ENCODE measurements at places on chromosomes 6 and 20.

DNA sequence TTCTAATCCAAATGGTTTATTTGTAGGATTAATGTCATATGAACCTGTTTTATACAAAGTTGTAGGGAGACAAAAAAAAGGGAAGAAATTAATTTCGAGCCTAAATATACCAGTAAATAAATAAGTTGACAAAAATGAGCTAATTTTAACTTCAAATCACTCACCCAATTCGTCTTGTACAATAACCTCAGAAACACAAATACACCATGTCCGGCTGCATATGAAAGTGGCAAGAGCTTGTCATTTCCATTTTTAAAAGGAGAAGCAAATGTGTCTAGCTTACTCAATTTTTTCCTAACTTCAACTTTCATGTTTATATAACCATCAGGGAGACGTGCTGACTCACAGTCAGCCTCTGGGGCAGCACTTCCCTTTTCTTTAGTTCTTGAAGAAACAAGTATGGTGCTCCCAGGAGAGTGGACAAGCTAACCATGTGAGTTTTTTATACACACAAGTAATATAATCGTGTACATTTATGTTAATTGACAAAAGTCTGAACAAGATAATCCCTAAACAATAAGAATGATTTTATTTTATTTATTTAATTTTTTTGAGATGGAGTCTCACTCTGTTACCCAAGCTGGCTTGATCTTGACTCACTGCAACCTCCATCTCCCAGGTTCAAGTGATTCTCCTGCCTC is 55.5 kb upstream of the SGK1 start:
- DNase-seq, result peak; percentile 98

GRCh38 chr6:131262060-131262459 is 126.8 kb downstream of the AKAP7 start:
- no peak for DNase-seq

GRCh38 chr6:3211681-3212080 is 15.8 kb downstream of the TUBB2B start:
- no peak for DNase-seq

- DNase-seq, result no peak
These were observed 51.7 kb downstream of the COL11A2 start for GRCh38 chr6:33140556-33140955.

DNA sequence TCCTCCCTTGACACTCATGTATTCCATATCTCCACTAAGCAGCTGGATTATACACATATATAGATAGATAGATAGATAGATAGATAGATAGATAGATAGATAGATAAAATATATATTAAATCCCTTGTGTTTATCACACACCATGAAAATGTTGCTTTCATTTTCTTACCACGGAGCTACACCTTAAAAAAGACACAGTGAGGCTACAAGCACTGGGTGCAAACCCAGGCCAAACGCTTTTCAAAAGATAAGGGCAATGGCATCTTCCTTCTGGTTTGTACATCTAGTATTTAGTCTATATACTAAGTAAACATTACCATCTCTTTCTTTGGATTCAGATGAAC is 377.1 kb downstream of the ESR1 start:
- DNase-seq, result no peak

DNA sequence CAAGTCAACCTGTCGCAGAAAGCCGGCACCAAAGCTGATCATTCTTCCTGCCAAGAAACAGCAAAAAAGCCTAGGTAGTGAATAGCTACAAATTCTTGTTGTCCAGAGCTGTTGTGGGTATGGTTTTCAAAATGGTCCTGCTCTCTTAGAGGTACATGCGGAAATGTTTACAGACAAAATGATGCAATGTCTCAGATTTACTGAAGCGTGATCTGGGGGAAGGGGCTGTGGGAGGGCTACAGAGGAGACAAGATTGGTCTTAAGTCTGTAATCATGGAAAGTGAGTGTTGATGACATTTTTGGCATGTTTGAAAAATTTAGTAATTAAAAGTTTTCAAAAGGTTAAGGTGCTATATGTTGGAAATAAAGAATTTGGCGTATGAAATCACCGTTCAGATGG is 6.2 kb downstream of the NTSR1 start:
- DNase-seq, result no peak

GRCh38 chr20:3172933-3173609 is at the start of gene LZTS3:
Gene LZTS3, minus strand, starts transcription at chr20:3173549. Its CDS starts 6,386 bp downstream, at chr20:3167163.
- DNase-seq, result peak; percentile 59

GRCh38 chr20:17859002-17859615 is 109.5 kb downstream of the SNX5 start:
- no peak for DNase-seq

- no peak for DNase-seq
These were observed 87.7 kb downstream of the HIVEP1 start for GRCh38 chr6:12099623-12100338.

GRCh38 chr6:152091851-152092341 is 284.4 kb downstream of the ESR1 start:
- no peak for DNase-seq

- DNase-seq, result peak; percentile 91
These were observed 1111.4 kb upstream of the CITED2 start for GRCh38 chr6:140485740-140486449.

DNA sequence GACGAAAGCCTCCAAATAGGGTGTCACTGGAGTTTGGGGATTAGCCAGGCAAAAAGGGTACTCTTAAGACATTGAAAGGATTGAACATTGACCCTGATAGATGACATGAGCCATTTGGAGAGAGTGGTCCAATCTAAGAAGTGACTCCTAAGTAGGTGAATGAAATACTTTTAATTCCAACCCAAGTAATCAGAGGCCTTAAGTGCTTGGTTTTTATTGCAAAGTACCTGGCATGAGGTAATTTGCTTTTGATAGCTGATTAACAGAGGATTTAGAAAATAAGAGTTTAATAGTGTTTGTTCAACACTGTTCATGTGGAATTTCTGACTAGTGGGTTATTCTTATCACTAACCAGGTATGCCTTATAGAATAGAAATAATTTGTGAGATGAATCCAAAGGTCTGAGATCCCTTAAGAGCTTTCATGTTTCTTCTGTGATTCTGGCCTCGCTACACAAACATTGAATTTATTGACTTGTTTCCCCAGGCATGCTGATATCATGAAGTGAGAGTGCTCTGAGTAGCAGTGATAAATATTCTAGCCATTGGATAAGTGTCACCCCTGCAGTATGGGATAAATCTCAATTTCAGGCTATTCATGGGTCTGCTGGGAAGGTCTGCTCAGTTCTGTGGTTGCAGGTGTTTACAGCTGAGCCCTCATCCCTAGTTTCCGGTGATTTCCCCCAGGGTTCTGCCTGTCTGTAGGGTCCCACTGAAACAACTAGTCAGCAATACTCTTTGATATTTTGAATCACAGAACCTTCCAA is 6.5 kb downstream of the NCOA7 start:
- no peak for DNase-seq

DNA sequence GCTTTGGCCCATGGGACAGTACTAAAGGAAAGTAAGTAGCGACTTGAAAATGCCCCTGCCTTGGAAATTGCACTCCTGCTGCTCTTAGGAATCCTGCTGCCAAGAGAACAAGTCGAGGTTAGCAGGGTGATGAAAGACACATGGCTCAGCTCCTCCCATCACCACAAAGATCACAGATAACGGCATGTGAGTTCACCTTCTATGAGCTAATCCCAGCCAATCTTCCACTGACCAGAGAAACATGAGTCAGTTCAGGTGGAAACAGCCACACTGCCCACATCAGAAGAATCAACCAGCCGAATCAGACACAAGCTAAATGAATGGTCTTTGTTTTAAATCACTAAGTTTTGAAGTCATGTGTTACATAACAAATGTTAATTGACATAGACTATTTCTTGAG is 106.3 kb downstream of the PRKN start:
- no peak for DNase-seq

GRCh38 chr6:76867182-76867581 is 596.1 kb downstream of the HTR1B start:
- no peak for DNase-seq

GRCh38 chr6:53899512-53899911 is 104.7 kb downstream of the LRRC1 start:
- DNase-seq, result no peak

DNA sequence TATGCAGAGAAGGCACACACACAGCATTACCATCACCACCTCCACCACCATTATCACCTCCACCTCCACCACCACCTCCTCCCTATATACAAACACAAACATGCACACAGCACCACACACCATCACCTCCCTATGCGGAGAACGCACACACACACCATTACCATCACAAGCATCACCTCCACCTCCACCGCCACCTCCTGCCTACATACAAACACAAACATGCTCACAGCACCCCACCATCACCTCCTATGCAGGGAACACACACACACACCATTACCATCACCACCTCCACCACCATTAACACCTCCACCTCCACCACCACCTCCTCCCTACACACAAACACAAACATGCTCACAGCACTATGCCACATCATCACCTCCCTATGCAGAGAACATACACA is 236.5 kb upstream of the AFDN start:
- DNase-seq, result no peak

- no peak for DNase-seq
These were observed 1042.7 kb downstream of the EPHA7 start for GRCh38 chr6:92376691-92377090.

- no peak for DNase-seq
These were observed 182.3 kb upstream of the PRSS16 start for GRCh38 chr6:27065183-27065582.

GRCh38 chr20:3239867-3240775 is 1.1 kb upstream of the SLC4A11 start:
- peak; percentile 32 for DNase-seq

DNA sequence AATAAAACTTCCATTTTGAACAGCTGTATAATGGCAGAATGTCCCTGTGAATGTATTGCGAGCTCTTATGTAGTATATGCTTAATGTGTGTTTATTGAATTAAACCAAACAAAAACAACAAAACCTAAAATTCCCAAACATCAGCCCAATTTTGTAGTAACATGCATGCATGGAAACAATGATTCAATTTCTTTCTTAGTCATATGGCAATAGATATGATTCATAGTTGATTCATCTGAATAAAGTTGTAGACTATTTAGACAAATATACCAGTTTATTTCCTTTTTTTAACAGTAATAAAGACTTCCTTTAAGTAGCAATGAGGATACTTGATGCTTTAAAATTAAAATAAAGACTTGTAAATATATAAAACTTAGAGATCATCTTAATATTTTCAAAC is 670.6 kb downstream of the CD109 start:
- DNase-seq, result no peak

DNA sequence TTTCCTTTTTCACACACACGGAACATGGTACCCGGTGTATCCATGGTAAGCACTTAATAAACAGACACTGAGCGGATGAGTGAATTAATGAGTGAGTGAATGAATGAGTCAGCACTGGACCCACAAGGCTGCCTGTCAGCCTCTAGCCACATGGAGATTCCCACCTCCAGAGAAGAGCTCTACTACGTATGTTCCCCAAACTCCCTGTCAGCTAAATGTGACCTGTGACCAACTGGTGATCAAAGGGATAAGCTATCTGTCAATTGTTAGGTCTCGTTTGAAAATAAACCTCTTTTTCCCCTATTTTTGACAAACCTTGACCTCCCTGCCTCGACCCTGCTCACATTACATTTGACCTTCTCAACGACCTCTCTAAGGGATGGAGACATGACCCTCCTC is 24.5 kb upstream of the TAF8 start:
- DNase-seq, result peak; percentile 60

DNA sequence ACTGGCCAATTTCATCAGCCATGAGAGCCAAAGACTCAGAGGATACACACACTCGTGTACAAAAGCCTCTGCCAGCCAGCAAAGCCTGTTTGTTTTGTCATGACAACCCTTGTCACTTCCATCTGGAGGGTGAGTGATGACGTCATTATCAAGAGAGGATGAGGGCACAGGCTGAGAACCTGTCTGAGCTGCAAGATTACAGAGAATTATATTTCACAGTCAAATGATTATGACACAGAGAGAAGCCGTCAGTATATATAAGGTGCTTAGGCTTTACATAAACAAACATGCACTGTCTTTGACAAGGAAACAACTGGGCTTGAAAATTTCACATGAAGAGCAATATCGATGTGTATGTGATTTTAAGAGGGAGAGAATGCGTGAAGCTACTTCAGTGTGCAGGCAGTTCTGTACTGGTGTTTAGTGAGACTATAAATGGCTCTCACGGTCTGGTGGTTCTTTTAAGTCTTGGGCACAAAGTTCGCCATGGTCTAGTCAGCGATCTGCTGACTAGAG is 36.5 kb upstream of the BCLAF1 start:
- peak; percentile 39 for DNase-seq

DNA sequence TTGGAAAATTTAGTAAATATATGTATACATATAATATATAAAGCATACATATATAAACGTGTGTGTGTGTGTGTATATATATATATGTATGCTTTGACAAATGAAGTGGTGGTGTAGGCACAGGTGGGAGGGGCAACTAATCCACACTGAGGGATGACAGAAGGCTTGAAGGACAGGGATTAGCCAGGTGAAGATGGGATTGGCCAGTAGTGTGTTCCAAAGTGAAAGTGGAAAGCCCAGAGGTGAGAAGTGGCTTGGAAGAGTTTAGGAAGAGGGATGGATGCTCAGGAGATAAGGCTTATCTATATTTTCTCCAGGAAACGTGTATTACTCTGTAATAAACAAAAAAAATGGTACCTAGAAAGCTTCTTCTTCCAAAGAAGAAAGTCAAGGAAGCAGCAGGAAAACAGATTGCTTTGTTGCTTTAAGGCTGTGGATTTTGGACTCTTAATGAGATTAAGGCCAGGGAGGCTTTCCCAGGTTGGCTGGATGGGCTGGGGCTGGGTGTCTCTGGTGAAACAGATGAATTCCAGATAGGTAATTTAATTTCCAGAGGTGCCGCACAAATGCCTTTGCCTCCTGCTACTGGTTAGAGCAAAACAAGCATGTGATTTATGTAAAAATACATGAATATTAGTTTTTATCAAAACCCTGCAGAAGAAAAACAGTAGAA is 63.9 kb downstream of the JARID2 start:
- DNase-seq, result no peak

GRCh38 chr6:39377539-39377950 is 55.0 kb upstream of the KCNK16 start:
- DNase-seq, result peak; percentile 17

GRCh38 chr6:33091957-33092356 is 16.2 kb downstream of the HLA-DPB1 start:
- no peak for DNase-seq

GRCh38 chr6:106757267-106757666 is 127.9 kb downstream of the QRSL1 start:
- no peak for DNase-seq

GRCh38 chr6:34486106-34486740 is 20.3 kb downstream of the PACSIN1 start:
- DNase-seq, result no peak

DNA sequence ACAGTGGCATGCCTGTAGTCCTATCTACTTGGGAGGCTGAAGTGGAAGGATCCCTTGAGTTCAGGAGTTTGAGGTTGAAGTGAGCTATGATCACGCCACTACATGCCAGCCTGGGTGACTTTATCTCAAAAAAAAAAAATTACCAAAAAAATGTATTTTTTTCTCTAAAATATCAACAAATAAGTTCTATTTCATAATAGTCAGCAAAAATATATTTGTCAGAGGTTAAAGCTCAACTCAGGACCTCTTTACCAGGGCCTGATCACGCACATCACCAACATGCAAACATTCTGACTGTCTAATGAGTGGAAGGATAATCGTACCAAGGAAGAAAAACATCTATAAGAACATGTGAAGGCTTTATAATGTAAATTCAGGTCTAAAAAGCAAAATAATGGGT is 387.0 kb downstream of the SYNE1 start:
- no peak for DNase-seq

GRCh38 chr6:36131511-36132245 is 1.4 kb downstream of the MAPK13 start:
- DNase-seq, result peak; percentile 61

Data from suppressor macrophage (primary cell).